ENCODE measurements at places on chromosomes 5 and 9.

DNA sequence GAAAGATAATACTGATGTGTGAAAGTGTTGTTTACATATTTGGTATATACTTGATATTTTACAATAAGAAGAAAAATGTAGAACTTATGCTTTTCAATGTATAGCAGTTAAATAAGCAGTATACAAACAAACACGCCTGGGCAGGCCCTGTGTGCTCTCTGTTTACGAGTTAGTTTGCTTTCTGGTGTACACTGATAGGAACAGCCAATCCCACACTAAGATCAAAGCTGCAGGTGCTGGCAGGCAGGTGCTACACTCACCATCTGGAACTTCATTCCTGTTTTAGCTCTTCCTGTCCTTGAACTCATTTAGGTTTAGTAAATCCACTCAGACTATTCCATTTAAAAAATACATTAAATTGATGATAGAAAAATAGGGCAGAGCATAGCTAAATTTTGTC is 614.7 kb upstream of the ST8SIA4 start:
- no peak for ATAC-seq

DNA sequence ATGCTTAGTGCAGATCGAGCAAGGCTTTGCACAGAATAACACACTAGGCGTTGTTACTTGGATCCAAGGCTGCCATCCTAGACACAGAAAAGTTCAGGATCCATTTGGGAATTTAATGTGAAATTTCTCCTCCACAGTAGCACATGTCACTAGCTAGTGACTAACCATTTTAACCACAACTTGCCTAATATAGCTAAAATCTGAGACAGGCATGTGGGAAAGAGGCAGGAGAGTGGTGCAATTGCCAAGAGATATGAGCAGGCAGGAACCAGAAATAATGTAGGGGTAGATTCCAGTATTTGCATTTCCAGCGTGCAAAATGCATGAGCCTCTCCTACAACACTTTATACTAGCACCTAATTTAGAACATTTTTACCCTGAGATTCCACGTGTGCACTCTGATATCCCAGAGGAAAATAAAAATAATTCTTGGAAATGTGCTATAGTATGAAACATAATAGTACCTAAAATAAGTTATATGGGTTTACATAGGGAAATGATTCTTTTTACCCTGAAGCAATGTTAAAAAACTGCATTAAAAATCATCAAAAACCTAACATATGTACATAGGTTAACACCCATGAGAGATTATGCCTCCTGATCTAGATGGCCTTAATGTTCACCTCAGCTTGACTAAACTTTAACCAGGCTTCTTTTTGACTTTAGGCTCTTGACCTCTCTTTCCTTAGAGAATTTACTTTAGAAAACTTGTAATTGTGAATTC is 1230.6 kb upstream of the NUDT12 start:
- no peak for ATAC-seq

DNA sequence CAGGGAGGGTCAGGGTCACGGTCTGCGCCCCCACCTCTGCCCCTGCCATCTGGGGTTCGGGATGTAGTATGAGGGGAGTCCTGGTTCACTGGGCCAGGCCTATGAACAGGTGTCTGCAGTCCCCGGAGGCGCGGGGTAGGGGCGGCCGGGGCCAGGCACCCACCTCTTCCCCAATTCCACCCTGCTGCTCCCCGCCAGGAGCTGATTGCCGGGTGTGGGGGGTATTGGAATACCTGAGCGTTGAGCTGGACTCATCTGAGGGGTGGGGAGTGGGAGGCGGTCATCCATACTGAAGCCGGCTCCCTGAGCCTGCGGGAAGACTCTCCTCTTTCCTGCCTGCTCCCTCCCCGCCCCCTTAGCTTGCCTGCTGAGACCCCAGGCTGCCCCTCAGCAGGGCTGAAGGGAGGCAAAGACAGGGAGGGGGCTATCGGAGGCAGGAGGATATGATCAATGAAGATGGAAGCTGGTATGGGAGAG is 679 bp downstream of the SLC6A7 start:
- ATAC-seq: no peak

- ATAC-seq: peak; percentile 20
These were observed 72.2 kb downstream of the CAMSAP1 start for GRCh38 chr9:135835131-135835530.

- no peak for ATAC-seq
These were observed 45.7 kb upstream of the PPARGC1B start for GRCh38 chr5:149684371-149684770.

GRCh38 chr9:116450378-116451139 is 236.5 kb upstream of the TRIM32 start:
- ATAC-seq: no peak

DNA sequence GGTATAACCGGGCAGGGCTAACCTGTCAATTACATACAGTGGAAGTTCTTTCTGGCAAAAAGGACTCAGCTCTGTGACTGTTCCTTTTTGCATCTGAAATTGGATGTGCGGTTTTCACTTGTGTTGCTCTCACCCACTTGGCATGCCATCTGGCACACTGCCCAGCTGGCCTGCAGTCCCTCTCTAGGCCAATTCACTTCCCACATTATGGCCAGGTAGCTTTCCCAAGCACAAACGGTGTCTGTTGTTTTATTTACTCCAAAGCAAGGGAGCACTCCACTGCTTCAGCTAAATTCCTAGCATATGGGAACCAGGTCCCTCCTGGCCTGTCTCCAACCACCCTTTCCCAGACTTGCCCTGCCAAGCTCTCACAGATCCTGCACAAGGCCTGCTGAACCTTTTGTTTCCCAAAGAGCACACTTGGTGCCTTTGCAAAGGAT is 132.5 kb downstream of the SEMA6A start:
- no peak for ATAC-seq

DNA sequence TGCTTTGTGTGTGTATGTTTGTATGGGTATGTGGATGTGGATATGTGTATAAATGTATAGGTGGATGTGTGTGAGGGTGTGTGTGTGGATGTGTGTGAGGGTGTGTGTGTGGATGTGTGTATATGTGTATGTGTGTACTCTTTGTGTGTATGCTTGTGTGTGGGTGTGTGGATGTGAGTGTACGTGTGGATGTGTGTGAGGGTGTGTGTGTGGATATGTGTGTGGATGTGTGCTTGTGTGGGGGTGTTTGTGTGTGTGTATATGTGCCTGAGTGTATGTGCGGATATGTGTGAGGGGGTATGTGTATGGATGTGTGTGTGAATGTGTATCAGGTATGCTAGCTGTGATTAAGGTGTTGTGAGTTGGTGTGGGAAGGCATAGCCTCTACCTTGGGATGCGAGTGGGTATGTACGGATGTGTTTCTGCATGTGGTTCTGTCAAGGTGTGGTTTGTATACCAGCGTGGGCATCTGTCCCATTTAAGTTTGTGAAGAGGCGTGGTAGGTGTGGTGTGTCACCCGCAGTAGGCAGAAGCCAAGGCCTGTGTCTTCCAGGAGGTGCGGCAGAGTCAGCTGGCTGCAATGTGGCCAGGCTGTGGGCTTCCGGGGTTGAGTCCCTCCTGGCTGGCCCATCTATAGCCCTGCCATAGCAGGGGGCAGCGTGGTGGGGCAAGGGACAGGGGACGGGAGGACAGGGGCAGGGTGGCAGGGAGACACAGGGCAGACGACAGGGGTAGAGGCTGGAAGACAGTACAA is 155.8 kb downstream of the DAB2IP start:
- peak; percentile 48 for ATAC-seq

GRCh38 chr9:129894120-129894823 is 59.0 kb downstream of the USP20 start:
- no peak for ATAC-seq

DNA sequence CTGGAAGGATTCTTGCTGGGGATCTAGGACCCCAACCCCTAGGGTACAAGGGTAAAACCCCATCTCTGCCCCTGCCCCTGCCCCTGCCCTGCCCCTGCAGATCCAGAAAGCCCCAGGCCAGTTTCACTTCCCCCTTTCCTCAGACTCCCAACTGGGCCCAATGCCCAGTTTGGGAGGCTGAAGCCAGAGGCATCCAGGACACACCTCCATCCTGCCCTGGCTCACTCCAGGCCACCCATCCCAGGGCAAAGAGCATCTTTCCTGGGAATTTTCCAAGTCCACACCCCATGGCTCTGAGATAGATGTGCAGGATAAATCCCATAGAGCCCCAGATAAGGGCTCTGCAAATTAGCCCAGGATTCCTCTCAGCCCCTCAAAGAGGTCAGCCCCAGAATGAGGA is 17.4 kb downstream of the CNTFR start:
- ATAC-seq: no peak

- peak; percentile 66 for ATAC-seq
These were observed 422.3 kb downstream of the SPATA31D1 start for GRCh38 chr9:82410866-82411265.

- ATAC-seq: no peak
These were observed 407.2 kb downstream of the EFNA5 start for GRCh38 chr5:107263387-107264018.

Data from esophagus mucosa (tissue), 1 donor.